ENCODE measurements at places on chromosomes 2 and 18. TPM values are rescaled to one million over a fixed set of nuclear protein-coding genes. Genes with fewer than 3 reads are reported as not detected.

GALNT3 gene
- 7.8 TPM for total RNA-seq

SPATA3 gene
- total RNA-seq, result not detected

IFT172 gene
- total RNA-seq, result 70.7 TPM

CYBRD1 gene
- total RNA-seq, result 5.6 TPM

EML6 gene
- total RNA-seq, result 23.8 TPM

DLX1 gene
- 31.6 TPM for total RNA-seq

INHBB gene
- total RNA-seq, result 7.2 TPM

SLC66A2 gene
- 30.4 TPM for total RNA-seq

SLC38A11 gene
- 7.8 TPM for total RNA-seq

DIPK1C gene
- total RNA-seq, result 7.8 TPM

SPHKAP gene
- 51.3 TPM for total RNA-seq

UGT1A10 gene
- total RNA-seq, result not detected

ARHGAP15 gene
- total RNA-seq, result 19.4 TPM

SLC4A1AP gene
- 36.6 TPM for total RNA-seq

SPP2 gene
- total RNA-seq, result not detected

GPR155 gene
- total RNA-seq, result 11.6 TPM

LCT gene
- not detected for total RNA-seq

AGXT gene
- total RNA-seq, result not detected

PCARE gene
- not detected for total RNA-seq

POTEE gene
- total RNA-seq, result under 0.01 TPM

FTCDNL1 gene
- total RNA-seq, result 3.1 TPM

C1QL2 gene
- 1.6 TPM for total RNA-seq

GNLY gene
- total RNA-seq, result 0.31 TPM

COL4A4 gene
- total RNA-seq, result 0.94 TPM

PTCD3 gene
- 178 TPM for total RNA-seq

ADD2 gene
- 552 TPM for total RNA-seq

Measured in parietal lobe (tissue), 2 donors.